HTR-8/SVneo (cell line): ENCODE measurements at places on chromosomes 2 and 18.

DNA sequence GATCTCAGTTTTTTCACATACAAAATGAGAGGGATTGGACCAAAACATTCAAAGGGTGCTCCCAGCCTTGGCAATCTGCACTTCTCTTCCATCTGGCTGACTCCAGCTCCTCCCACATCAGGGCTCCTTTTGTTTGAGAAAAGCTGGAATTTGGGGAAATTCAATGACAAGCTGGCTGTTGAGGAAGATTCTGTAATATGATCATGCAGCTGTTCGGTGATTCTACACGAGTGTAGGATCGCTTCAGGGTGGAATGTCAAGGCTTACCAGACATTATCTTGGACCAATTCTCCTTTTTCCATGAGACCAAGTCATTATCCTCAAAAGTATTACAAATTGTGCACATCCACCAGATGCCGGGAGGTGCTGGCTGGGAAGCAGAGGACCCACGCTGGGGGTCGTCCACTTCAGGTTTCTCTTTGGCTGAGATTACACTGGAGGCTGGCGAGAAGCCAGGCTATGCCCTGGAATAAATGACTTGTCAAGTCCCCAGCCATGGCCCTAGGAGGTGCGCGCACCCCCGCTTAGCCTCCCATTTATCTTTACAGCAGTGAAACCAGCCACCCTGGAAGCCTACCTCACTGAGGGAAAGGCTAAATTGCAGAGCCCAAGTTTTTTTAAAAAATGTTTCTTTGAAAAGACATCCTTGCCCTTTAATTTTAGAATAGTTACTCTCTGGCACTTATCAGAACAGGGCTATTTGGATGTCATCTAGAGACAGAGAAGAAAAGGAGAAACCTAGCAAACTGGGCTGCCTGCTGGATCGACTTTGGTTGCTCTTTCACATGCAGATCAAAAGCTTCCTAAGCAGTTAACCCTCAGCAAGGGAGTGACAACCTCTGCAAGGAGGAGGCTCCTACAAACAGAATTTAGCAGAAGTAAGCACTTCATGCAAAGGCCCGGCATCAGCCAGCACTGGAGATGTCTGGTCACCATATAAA, 42.5 kb upstream of the LCLAT1 start:
- DNase-seq: no peak

DNA sequence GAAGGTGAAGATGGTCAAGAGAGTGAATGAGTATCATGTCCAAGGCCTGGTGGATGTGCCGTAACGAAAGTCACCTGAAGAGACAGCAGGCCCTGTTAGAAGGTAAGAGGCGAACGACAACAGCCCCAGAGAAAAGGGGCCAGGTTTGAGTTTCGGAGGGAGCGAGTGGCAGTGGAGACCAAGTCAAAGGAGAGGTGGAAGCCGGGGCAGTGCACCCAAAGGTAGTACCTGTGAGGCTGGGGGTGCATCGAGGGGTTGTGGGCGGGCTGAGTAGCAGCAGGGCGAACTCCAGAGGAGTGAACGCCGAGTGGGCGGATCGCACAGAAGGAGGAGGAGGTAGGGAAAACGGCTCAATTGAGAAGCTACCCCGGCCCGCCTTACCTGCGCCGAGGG, 358 bp downstream of the USP37 start:
- DNase-seq: no peak

GRCh38 chr2:12277241-12278034, 439.3 kb upstream of the TRIB2 start:
- no peak for DNase-seq

- no peak for DNase-seq
Observed at GRCh38 chr18:50454387-50454988, 79.6 kb downstream of the SKA1 start.

DNA sequence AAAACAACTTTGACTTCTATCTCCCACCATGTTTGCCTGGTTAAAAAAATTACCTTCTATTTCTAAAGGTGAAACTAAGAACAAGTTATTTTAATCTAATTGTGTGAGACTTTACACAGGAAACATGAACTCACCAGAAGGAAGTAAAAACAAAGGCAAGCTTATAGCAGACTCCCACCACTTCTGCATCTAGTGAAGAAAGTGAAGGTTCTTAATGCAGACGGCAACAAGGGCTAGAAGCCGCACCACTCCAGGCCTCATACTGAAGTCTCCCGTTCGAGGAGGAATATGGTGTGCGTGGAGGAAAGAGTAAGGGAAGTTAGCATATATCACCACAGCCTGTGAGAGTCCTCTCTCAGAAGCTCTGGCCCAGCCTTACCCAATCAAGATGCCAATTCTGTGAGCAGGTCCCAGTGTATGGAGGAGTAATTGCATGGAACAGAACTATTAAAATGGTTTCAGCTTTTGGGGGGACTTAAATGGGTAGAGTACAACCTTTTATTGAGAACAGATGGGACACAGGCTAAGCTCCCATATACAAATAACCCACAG, 958.7 kb downstream of the BCL11A start:
- no peak for DNase-seq
